Right atrium auricular region (tissue), 2 donors: ENCODE measurements at places on chromosomes 2 and 18. TPM values are rescaled to one million over a fixed set of nuclear protein-coding genes. Genes with fewer than 3 reads are reported as not detected.

The LBX2 gene
- total RNA-seq, result 0.83 TPM

The RIT2 gene
- not detected for total RNA-seq

The FLACC1 gene
- total RNA-seq, result 7.5 TPM

The UNC80 gene
- 0.20 TPM for total RNA-seq

The MYO5B gene
- total RNA-seq, result 7.7 TPM

The AOX1 gene
- total RNA-seq, result 12.2 TPM

GRCh38 chr2:42941633-42942176, 149.3 kb upstream of the HAAO start:
- no peak for DNase-seq
- H3K4me1 ChIP-seq, result peaks cover 7% of the 10 kb centered on the region
- H3K36me3 ChIP-seq, result no peaks in the 10 kb centered on the region
- H3K4me3 ChIP-seq, result no peak overlapping the region

DNA sequence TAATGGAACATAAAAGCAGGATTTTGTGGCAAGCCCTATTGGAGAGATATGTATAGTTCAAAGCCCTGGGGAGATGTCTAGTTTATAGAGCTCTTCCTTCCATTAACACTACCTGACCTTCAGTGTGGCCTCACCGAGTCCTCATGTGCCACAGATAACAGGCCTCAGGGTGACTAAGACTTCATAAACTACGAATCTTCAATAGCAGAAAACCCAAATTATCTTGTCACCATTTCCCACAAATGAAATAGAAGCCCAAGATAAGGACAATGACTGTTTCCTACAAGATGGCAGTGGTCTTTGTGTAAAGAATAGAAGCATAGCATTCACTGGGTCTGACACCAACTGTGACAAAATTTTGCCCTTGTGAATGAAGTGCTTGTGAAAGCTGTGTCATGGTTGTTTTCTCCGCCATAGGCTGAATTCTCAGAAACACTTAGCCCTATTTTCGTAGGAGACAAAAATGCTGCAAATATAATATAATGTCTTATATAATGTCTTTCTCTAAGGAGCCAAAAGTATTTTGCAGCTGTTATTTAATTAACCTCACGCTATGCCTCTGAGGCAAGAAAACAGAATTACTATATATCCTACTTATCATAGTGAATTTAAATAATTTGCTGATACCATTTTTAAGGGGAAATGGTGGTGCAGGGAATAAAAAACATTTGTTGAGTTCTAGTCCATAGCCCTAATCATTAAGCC, 136.7 kb upstream of the CWC22 start:
- no peak for DNase-seq
- no peaks in the 10 kb centered on the region for H3K36me3 ChIP-seq

GRCh38 chr18:2114289-2114688, 457.0 kb downstream of the METTL4 start:
- H3K36me3 ChIP-seq, result no peaks in the 10 kb centered on the region
- no peaks in the 10 kb centered on the region for H3K4me1 ChIP-seq
- no peak overlapping the region for H3K4me3 ChIP-seq
- no peak for DNase-seq
- H3K27me3 ChIP-seq, result no peaks in the 10 kb centered on the region
- H3K27ac ChIP-seq, result no peak overlapping the region

DNA sequence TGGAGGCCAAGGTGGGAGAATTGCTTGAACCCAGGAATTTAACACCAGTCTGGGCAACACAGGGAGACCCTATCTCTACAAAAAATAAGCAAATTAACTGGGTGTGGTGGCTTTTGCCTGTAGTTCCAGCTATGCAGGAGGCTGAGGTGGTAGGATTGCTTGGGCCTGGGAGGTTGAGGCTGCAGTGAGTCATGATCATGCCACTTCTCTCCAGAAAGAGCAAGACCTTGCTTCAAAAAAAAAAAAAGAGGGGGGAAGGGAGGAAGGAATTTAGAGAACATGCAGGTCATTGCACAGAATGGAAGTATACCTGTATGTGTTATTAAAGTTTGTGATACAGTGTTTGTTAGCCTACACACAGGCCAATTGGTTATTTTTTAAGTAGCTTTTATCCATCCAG, 25.8 kb downstream of the PKP4 start:
- H3K36me3 ChIP-seq, result no peaks in the 10 kb centered on the region
- no peak overlapping the region for H3K27ac ChIP-seq
- H3K4me3 ChIP-seq, result no peak overlapping the region
- no peaks in the 10 kb centered on the region for H3K4me1 ChIP-seq
- H3K27me3 ChIP-seq, result no peaks in the 10 kb centered on the region

DNA sequence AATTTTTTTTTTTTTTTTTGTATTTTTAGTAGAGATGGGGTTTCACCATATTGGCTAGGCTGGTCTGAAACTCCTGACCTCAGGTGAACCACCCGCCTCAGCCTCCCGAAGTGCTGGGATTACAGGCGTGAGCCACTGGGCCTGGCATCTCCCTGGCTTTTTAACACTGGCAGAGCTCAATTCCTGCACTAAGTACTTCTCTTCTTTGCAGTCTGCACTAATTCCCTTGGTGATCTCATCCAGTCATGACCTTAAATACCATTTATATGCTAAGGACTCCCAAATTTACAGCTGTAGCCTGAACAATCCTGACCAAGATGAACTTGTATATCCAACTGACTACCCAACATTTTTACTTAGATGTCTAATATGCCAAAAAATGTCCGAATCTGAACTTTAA, 10.2 kb downstream of the PREPL start:
- H3K36me3 ChIP-seq, result no peaks in the 10 kb centered on the region
- H3K4me1 ChIP-seq, result no peaks in the 10 kb centered on the region
- no peaks in the 10 kb centered on the region for H3K27me3 ChIP-seq

GRCh38 chr2:101823859-101824258, 126.4 kb downstream of the MAP4K4 start:
- H3K36me3 ChIP-seq, result no peaks in the 10 kb centered on the region
- no peaks in the 10 kb centered on the region for H3K27me3 ChIP-seq
- peaks cover 56% of the 10 kb centered on the region for H3K4me1 ChIP-seq
- DNase-seq, result no peak
- H3K4me3 ChIP-seq, result no peak overlapping the region
- H3K27ac ChIP-seq, result no peak overlapping the region

DNA sequence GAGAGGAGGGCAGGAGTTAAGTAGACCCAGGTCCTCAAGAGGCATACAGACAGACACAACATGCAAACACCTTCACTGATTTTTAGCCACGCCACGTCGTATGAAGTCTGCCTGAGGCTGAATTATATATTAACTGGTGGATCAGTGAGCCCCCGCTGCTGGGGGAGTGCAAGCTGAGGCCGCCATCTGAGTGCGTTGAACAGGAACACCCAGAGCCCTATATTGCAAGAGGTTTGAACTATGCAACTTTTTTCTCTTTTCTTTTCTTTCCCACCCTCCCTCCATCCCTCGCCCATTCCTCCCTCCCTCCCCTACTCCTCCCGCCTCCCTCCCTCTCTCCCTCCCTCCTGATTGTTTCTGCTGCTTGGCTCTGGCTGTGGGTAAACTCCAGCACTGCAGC, 30.2 kb downstream of the SETBP1 start:
- H3K36me3 ChIP-seq, result no peaks in the 10 kb centered on the region
- H3K27me3 ChIP-seq, result no peaks in the 10 kb centered on the region
- DNase-seq, result no peak

DNA sequence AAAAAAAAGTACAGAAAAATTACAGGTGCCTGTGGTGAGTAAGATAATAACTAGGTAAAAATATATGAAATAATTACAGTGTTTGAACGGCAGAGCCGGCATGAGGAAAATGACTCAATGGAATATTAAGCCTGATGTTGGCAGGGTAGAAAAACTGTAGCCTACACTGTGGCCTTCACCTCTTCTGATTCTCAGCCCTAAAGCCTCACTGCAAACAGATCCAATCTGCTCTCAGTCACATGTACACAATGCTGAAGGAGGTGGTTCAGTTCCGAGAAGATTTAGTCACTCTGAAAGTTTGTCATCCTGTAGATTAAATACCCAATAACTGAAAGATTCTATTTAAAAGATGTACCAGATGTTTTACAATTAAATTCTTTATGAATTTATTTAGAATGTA, 66.9 kb upstream of the MAP3K20 start:
- no peak overlapping the region for H3K27ac ChIP-seq
- H3K36me3 ChIP-seq, result no peaks in the 10 kb centered on the region
- DNase-seq, result no peak
- H3K27me3 ChIP-seq, result no peaks in the 10 kb centered on the region

DNA sequence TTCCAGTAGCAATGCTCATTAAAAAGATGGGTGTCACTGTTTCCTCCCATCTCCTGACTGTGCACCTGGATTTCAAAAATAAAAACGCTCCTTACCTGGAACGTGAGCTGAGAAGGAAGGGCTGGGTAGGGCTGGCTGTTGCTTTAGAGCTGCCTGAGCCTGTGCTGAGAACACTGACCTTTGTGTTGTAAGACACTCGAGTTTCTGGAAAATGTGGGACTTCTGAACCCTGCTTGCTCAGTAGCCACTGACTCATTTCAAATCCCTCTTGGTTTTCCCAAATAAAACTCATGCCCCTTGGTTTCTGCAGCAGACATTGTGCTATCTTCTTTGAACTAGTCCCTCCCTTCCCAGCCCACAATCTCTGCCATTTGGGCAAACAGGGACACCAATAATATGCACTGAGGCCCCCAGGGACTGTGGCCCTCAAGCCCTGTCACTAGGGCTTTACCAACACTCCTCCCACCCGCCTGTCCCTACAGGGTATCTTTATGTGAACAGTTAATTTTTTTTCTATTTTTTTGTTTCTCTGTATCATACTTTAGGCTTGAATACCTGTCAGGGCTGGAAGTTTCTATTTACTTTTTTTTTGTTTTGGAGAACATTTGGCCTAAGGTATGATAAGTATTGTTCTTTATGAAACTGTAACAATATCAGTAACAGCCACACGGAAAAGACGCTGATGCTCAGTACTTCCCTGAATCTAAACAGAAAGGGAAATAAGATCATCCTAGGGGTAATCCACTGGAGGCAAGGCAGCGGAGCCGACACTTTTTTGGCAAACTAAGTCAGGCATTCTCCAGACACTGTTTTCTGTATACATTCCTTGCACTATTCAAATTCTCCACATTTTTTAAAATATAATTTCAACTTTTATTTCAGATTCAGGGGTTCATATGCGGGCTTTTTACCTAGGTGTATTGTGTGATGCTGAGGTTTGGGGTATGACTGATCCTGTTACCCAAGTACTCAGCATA, 280.2 kb downstream of the STK39 start:
- no peak overlapping the region for H3K27ac ChIP-seq
- H3K27me3 ChIP-seq, result no peaks in the 10 kb centered on the region
- no peak overlapping the region for H3K4me3 ChIP-seq
- H3K4me1 ChIP-seq, result no peaks in the 10 kb centered on the region
- no peak for DNase-seq
- no peaks in the 10 kb centered on the region for H3K36me3 ChIP-seq

DNA sequence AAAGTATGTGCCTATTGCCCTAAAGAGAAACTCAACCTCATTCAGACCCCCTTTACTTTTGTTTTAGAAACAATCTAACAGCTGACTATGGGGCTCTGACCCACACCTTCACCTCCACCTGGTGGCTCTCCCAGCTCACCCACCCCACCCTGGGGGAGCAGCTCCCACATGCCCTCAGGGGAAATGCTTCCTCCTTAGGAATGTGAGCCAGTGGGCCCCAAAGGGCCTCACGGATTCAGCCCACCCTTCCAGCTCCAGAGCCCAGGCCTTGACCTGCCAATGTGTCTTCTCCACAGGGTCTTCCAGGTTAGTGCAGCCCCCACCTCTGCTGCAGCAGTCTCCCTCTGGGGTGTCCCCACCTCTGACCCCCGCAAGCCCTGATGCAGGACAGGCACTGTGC, 680.1 kb upstream of the RAB6C start:
- H3K27ac ChIP-seq, result no peak overlapping the region
- H3K36me3 ChIP-seq, result no peaks in the 10 kb centered on the region
- no peak for DNase-seq

GRCh38 chr2:167637741-167638140, 609.7 kb downstream of the STK39 start:
- no peaks in the 10 kb centered on the region for H3K27me3 ChIP-seq
- H3K27ac ChIP-seq, result no peak overlapping the region
- no peaks in the 10 kb centered on the region for H3K36me3 ChIP-seq
- no peak overlapping the region for H3K4me3 ChIP-seq

- H3K4me1 ChIP-seq, result no peaks in the 10 kb centered on the region
- DNase-seq, result no peak
- no peaks in the 10 kb centered on the region for H3K27me3 ChIP-seq
- no peaks in the 10 kb centered on the region for H3K36me3 ChIP-seq
These were observed at the start of gene ERBB4 for GRCh38 chr2:212538305-212539071. Gene ERBB4, minus strand, starts transcription at chr2:212538802. Its CDS starts 272 bp downstream, at chr2:212538530.

- DNase-seq, result peak; percentile 9
- H3K27me3 ChIP-seq, result no peaks in the 10 kb centered on the region
- H3K36me3 ChIP-seq, result no peaks in the 10 kb centered on the region
- no peak overlapping the region for H3K27ac ChIP-seq
- H3K4me1 ChIP-seq, result no peaks in the 10 kb centered on the region
These were observed 77.5 kb upstream of the SALL3 start for GRCh38 chr18:78901923-78902794.
